ENCODE measurements at places on chromosomes 7 and 10.

DNA sequence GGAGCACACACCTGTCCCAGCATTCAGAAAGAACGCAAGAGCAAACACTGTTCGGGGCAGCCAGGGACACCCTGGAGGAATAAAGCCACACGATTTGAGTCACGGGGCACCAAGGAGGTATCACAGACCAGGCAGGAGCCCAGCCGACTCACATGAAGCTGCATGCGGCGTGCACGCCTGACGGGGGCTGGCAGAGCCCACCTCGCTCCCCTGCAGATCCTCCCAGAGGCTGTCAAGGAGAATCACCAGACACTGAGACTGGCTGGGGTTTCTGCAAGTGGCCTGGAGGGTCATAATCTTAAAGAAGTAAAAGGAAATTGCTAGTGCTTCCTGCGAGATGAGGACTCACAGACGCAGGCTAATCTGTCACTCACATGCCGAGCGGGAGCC, 61.6 kb downstream of the TCERG1L start:
- DNase-seq, result no peak

DNA sequence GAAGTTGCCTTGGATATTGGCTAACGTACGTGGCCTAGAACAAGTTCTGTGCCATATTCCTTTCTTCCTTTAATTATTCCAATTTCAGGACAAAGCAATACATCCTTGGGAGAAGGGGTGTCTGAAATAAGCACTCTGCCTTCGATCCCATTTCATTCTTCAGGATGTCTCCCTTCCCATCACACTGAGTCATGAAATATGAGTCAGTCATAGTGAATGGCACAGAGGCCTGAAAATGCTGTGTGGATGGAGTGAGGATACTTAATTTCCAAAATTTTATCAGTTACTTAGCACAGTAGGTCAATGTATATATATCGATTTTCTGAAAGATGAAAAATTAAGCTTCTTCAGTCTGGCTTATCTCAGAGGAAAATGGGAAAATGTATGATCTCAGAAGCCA, 19.5 kb downstream of the EVX1 start:
- DNase-seq, result no peak

- DNase-seq, result no peak
Measured at GRCh38 chr7:80771523-80771922, 133.1 kb downstream of the CD36 start.

GRCh38 chr7:23347682-23348180, 48.6 kb downstream of the MALSU1 start:
- peak; percentile 3 for DNase-seq

DNA sequence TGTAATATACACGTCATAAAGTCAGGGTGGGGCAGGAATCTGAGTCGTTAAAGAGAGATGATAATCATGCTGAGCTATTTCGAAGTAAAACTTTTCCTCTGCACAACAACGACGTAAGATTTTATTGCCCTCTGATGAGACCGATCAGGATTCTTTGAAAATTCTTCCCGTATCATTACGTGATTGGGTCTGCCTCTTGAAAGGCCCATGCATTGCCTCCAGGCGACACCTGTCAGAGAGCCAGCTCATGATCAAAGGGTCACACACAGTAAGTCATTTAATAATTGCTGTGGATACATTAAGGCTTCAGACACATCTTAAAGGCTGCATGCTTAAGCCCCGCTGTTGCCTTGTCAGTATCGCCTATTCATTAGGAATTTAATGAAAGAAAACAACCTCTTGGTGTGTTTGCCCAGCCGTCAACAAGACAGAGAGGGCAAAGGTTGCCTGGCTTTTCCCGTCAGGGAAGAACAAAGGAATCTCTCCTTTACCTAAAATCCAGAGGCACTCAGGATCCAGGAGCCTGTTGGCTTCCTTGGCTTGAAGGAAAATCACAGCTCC, 189.0 kb upstream of the SH2B2 start:
- DNase-seq, result no peak

DNA sequence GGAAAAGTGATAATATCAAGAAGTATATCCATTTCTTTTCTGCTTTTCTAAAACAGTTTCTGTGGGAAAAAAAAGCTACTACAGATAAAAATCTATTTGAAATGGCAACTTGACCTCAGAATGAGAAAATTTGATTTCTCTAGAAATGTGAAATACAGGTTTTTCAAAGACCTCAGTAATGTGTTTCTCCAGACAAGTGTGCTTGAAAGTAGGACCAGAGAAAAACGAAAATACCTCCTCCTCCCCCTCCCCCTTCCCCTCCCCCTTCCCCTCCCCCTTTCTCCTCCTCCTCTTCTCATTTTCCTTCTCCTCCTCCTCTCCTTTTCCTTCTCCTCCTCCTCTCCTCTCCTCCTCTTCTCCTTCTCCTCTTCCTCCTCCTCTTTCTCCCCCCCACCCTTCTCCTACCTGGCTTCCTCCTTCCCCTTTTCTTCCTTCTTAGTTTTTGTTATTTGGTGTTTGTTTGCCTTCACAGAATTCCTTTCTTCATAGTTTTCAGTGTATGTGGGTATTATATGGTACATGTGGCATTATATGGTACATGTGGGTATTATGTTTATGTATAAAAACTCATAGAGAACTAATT, 179.4 kb downstream of the CDK14 start:
- no peak for DNase-seq

- no peak for DNase-seq
Measured at GRCh38 chr7:92115821-92116220, 18.5 kb downstream of the CYP51A1 start.

DNA sequence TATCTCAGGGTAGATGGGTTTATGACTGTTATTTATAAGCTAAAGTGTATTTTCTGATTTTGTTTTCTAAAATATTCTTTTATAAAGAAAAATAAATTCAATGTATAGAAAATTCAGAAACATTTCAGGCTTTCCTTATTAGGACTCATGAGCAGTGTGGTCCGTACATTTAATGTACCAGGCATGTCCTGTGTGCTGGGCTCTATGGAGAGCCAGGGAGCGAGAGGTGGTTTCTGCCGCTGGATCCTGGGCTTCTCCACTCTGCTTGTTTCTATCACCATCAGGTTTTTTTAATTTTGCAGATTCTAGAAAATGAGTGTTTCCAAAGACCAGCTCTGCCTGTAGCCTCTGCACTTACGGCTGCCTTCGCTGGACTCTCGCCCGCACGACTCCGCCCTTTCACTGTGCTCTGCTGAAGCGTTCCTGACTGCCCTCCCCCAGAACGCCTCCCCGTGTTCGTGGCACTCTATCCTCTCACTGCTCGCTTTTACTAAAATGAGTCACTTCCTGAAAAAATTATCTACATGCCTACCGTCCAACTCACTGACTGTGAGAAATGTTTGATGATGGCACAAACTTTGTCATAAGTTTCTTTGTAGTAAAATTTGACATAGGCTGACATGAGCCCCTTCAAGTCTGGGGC, 188.5 kb downstream of the ZMYND11 start:
- DNase-seq, result no peak

GRCh38 chr7:35909870-35910357, 109.1 kb downstream of the SEPTIN7 start:
- DNase-seq, result no peak

- no peak for DNase-seq
Measured at GRCh38 chr7:81449105-81449504, 320.7 kb downstream of the HGF start.

DNA sequence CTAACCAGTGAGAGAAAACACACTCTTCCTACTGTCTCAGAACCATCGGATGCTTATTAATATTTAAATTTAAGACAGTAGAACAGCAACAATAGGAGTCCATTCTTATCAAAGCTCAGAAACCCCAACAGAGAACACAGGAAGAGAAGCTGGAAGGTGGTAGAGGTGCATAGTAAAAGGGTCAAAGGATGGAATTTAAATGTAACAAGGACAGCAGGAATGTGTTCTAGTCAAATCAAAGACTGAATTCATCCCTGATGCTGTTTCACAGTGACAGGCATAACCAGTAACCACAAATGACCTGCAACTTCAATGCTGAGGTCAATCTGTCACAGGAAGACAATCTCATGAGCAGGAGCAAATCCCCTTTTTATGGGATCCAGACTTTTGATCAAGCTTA, 1259.7 kb downstream of the XPNPEP1 start:
- no peak for DNase-seq

GRCh38 chr10:131824371-131825149, 76.2 kb upstream of the PPP2R2D start:
- no peak for DNase-seq

- no peak for DNase-seq
Measured at GRCh38 chr10:126066456-126066855, 170.1 kb downstream of the FANK1 start.

DNA sequence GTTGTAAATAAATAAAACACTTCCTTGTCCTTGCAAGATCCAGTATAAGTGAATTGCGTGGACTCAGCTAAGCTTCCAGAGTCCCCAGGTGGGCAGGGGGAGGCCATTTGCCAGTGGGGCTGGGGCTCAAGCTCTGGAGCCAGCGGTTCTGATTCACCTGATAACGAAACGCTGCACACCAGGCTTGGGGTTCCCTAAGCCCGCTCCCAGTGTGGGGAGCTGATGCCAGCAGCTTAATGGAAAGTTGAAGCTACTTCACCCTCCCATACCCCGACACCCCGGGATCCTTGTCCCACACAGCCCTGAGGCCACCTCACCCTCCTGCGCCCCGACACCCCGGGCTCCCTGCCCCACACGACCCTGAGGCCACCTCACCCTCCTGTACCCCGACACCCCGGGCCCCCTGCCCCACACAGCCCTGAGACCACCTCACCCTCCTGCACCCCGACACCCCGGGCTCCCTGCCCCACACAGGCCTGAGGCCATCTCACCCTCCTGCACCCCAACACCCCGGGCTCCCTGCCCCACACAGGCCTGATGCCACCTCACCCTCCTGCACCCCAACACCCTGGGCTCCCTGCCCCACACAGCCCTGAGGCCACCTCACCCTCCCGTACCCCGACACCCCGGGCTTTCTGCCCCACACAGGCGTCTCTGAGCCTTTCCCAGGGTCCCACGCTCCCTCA, 30.8 kb downstream of the FKBP6 start:
- no peak for DNase-seq

DNA sequence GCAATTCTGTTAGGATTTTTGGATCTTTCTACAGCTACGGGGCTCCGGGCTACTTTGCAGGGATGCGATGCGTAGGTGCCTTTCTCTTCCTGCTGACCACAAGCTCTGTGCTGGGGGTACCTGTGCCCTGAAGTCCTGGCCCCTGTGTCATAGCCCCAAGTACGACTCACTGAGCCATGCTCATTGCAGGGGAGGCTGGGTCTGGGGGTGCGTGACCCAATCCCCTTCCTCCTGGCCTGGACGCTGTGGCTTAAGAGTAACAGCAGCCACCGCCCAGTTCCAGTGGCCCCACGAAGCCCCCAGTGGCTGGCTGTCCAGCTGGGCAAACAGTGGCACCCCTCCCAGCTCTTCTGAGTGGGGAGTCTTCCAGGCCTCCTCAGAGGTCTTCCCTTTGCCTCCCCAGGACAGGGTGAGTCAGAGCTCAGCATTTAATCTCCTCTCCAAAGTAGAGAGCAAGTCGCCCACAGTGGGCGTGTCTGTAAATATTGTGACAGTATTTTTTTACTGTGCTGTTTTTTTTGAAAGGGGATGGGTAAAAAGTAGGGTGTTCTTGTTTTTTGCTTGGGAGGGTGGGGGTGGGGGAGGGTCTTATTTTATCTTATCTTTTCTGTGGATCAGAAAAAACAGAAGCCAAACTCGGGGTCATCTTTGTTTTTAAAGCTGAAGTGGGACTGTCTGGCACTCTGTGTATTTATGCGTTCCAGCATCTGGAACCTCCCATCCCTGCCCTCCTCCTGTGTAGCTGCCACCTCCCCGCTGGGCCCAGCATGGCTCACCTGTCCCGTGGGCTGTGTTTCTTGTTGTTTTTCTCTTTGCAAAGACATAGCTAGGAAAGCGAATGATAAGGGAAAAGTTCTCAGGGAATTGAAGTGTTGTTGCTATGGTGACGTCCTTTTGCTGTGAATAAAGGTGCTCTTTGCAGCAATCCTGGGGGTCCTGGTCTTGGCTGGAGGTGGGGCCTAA, 8.2 kb downstream of the LFNG start:
- no peak for DNase-seq

- no peak for DNase-seq
Measured at GRCh38 chr10:129418496-129419225, 48.4 kb upstream of the MGMT start.

GRCh38 chr10:30553626-30554439, 75.7 kb downstream of the LYZL2 start:
- DNase-seq, result peak; percentile 9

DNA sequence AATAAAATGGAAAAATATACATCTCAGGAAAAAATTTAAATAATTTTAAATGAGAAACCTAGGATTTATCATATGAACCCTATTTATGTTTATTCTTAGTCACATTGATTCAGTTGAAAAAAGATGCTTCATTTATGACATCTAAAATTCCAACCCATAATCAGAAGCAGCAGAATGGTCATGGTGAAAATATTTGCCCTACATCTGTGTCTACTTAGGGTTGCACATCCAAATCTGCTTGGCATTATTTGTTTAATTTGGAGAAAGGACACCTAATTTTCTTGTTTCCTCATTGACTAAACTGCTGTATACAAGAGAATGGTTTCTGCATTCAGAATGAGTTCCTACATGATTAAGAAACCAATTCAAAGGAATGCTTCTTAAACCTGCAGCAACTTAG, 72.9 kb upstream of the SKAP2 start:
- no peak for DNase-seq

DNA sequence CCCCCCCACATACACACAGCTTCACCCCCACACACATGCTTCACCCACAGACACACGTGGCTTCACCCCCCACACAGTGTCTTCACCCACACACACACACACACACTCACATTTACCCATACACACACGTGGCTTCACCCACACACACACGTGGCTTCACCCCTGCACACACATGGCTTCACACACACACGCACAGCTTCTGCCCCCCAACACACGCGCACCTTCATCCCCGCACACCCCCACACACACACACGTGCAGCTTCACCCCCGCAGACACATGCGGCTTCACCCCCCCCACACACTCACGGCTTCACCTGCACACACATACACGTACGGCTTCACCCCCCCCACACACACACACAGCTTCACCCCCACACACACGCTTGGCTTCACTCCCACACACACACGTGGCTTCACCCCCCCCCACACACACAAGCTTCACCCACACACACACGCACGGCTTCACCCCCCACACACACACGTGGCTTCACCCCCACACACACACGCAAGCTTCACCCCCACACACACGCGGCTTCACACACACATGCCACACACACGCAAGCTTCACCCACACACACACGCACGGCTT, 82.4 kb downstream of the NKX6-2 start:
- no peak for DNase-seq

Measured in globus pallidus (tissue), 1 donor.